Putamen (tissue), 1 donor: ENCODE measurements at places on chromosomes 3 and 15.

- no peak for DNase-seq
These were observed 23.2 kb downstream of the QTRT2 start for GRCh38 chr3:114079761-114080160.

- no peak for DNase-seq
These were observed 11.4 kb downstream of the TRAK1 start for GRCh38 chr3:42102571-42102970.

DNA sequence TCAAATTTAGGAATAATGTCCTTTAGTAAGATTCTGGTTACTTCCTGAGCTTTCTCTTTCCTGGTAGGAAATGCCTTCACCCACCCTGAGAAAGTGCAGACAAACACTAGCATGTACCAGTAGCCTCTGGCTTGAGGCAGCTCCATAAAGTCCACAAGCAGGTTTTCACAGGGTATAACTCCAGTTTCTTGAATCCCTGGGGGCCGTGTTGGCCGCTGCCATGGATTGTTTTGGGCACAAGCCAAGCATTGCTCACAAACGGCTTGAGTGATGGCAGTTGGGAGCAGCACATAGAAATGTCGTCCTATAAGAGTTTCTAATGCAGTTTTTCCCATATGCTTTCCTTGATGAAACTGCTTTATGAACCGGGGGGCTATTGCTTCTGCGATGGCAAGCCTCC, 164.1 kb downstream of the STXBP5L start:
- no peak for DNase-seq

DNA sequence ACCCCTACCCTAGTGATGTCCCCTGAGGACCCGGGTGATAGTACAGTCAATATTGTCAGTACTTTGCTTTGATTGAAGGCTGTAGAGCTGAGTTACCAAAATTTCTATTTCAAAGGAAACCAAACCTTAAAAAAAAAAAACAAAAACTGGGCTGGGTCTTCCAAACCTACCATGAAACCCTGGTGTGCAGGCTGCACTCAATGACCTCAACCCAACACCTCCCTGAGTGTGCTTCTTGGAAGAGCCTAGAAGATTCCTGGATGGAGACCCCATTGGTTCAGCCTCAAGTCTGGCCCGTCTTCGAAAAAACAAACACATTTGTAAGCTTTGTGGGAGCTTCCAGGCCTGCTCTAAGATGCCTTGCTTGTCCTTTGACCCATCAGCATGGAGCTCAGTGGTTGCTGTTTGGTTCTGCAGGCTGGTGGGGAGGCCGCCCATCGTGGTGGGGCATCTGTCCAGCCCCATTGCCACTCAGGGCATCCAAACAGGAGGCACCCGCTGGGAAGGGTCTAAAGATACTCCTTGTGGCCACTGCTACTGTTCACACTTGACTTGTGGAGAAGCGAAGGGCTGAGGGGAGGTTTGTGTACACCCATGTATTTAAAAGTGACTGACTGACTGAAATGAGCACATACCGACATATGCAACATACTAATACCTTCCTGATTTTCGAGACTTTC, 32.2 kb downstream of the CRTAP start:
- no peak for DNase-seq

DNA sequence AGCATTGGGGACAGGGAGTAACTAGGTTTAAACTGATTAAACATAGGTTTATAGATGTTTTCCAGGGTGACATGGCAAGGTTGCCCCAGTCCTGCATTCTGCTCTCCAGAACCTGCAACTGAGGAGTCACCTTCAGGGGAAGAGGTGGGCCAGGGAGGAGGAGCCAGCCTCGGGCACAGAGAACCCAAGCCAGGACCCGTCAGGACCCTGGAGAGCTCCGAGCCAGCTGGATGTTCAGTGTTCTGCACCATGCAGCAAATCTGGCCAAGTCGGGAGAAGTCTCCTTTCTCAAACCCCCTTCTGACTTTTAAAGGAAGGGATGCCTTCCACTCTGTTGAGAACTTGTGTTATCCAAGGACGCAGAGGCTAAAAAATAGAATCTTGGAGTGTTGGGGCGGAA, 62.1 kb upstream of the SLC6A11 start:
- no peak for DNase-seq

GRCh38 chr3:13545952-13546454, 2.9 kb upstream of the FBLN2 start:
- no peak for DNase-seq

DNA sequence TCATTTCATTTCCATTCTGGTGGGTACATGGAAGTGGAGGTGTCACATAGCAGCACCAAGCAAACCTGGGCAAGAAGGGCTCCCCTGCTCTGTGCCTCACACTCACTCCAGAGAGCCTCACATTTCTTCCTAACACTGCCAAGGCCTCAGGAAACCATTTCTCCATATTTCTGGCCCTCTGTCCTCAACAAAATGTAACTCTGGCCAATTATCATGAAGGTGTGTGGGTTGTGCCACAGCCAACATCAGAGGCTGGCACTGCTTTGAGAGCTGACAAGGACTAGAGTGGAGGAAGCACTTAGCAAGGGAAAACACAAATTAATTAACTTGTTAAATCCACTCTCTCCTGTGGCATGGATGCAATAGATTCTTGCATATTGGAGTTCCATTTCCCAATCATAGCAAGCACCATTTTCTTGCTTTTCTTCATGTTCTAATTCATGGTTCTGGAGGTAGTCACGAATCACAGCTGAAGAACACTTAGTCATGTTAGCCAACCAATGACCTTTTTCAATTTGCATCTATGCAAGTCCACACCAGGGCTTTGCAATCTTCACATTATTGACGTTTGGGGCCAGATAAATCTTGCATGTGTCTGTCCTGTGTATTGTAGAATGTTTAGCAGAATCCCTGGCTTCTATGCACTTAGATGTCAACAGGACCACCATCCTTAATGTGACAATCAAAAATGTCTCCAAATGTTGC, 241.1 kb downstream of the PLCL2 start:
- no peak for DNase-seq

DNA sequence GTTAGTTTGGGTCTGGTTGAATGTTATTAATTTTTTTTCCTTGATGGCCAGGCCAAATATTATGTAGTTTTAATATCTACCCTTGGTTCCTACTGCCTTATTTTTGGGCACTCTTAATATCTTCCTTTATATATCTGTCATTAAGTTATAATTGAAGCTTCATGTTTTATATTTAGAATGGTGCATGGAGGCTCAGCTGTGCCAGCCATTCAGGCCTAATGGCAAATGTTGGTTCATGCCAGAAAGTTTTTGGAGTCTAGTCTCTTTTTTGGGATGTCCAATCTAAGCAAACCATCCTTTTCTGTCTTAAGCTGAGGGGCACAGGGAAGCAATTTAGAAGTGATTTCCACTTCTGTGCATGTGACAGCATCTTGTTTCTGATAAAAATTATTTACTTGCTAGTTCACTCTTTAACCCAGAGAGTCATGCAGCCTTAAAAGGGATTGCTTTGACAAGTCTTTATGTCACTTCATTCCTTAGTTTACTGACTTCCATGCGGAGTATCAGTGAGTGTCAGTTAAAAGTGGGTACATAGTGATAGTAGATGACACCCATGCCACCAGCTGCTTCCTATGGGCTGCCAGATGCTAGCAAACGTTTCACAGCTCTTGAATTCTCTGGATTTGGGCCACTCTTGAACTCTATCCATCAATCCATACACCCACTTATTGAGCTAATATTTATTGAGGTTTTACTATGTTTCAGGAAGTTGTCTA, 33.0 kb downstream of the MITF start:
- DNase-seq = no peak

GRCh38 chr3:100833483-100833882, 124.2 kb downstream of the TFG start:
- peak; percentile 50 for DNase-seq

- no peak for DNase-seq
These were observed 3.9 kb upstream of the CSK start for GRCh38 chr15:74777769-74778598.

GRCh38 chr3:146468671-146469149, 651 bp downstream of the PLSCR2 start:
- DNase-seq = no peak

DNA sequence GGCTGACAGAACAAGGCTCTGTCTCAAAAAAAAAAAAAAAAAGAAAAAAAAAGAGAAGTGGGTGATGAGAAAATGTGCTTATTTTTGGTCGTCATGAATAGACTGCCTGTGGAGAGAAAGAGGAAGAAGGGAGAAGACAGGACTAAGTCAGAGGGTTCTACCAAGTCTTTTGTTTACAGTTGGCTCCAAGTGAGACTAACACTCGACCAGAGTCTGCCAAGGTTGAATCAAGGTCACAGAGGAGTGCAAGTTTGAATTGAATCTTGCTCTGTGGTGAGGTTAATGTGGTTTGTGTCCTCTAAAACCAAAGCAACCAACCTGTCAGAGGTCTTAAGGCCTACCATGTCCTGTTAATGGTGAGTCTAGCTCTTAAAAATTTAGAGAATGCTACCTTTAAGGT, 334.1 kb upstream of the GRM7 start:
- no peak for DNase-seq

- no peak for DNase-seq
These were observed 21.4 kb upstream of the MUC20 start for GRCh38 chr3:195699388-195699771.

GRCh38 chr3:133093366-133093765, 55.2 kb downstream of the TMEM108 start:
- no peak for DNase-seq

DNA sequence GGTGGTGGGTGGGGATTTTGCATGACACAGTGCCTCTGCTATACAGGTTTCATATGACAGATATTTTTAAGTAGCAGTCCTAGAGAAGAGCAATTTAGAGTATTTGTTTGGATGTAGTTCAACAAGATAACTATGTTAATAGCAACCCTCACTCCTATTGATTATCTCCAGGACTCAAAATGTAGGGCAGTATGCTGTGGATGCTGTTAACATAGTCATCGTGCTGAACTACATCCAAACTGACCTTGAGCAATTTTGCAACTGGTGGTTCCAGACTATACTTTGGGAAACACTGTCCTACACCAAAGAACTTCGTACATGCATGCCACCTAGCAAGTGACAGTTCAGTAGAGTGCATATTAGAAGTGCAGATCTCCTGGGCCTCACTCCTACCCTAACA, 117.6 kb downstream of the IL5RA start:
- DNase-seq = no peak

DNA sequence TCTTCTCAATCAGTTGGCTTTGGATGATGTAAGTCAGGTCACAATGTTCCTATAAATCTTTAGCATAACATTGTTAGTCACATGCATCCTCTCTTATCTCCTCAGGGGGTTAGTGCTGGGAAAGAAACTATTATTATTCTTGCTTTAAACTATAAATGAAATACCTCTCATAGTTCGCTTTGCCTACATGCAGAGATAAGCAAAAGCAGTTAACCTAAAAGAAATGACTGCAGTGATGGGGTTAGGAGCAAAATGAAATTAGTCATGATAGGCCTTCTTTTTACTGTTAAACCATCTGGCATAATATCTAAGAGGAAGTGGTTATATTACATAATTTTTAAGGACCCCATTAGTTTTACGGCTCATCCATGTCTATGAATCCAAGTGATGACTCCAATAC, 91.7 kb upstream of the IGSF10 start:
- no peak for DNase-seq

DNA sequence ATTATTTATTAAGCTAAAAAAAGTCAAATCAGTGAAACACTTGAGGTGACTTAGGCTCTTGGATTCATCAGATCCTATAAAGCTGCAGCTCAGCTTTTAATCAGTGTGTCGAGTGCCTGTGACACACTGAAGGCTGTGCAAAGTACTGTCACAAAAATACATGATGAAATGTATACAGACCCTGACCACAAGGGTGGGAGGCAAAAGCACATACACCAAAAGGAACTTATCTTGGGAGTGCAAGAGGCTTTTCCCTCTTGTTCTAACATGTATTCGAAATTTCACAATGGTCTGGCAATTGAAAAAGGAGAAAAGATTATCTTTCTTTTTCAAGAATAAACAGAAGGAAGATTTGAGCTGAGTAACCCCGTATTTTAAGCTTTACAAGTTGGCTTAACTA, 35.9 kb downstream of the VGLL4 start:
- no peak for DNase-seq

DNA sequence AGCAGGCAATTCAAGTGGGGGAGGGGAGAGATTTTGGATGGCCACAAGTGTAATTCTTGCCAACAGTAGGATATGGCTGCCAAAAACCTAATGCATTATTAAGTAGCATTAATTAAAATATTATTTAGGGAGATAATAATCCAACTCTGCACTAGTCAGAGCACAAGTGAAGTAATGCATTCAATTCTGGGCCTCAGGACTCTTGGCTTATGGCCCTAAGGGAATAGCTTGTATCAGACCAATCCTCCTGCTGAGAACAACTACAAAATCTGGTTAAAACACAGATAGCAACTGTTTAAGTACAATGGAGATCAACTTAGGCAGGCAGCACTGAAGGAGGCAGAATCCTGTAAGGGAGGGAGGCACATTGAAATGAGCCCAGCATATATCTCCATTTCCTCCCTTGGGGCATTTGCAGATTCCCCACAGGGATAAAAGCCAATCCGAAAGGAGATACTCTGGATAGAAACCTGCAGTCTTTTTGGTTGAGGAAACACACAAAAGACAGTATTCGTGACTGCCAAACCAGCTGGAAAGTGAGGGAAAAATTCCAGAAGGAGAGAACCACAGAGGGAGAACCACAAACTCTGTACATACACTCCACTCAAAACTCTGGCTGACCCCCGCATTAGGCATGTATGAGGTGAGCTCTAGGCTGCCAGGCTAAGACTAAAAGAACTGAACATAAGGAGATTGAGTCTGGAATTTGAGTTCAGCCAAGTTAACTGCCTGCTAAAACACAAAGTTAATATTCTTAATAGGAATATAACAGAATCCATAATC, 57.4 kb downstream of the ETFA start:
- no peak for DNase-seq

GRCh38 chr3:9582332-9582731, 28.7 kb upstream of the LHFPL4 start:
- no peak for DNase-seq

DNA sequence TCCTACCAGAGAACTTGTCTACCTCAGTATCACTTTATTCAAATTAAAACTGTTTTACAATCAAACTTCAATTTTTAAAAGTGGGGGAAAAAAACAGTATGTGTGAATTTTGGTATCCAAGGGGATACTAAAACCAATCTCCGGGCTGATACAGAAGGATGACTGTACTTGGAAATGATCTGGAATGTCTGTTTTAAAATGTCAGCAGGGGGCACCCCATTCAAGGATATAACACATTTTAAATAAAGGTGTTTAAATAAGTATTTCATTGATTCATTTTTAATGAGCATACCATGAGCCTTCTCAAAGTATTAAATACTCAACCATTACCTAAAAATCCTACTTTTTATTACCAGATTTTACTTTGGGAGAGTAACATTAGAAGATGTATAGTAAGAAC, 67.9 kb downstream of the ULK4 start:
- peak; percentile 21 for DNase-seq

- no peak for DNase-seq
These were observed 35.9 kb upstream of the SPRED1 start for GRCh38 chr15:38216763-38217162.

- DNase-seq = no peak
These were observed 521.9 kb downstream of the PLOD2 start for GRCh38 chr3:145639003-145639606.
